ENCODE measurements at places on chromosomes 3 and 15.

DNA sequence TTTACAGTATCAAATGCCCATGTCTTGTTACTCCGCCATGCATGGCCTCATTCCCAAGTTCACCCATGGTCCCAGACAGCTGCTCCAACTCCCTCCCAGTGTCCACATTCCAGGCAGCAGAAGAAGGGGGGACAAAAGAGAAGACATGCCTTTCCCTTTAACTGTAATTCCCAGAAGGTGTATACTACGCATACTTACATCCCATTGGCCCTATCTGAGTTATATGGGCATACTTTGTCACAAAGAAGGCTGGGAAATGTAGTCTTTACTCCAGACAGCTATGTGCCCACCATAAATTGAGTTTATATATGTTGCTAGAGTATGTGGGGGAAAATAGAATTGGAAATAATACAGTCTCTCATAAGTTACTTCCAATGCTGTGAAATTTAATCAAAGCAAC lies 70.5 kb downstream of the ERC2 start:
- DNase-seq, result no peak

GRCh38 chr3:103134023-103134724 lies 699.4 kb downstream of the ZPLD1 start:
- no peak for DNase-seq

DNA sequence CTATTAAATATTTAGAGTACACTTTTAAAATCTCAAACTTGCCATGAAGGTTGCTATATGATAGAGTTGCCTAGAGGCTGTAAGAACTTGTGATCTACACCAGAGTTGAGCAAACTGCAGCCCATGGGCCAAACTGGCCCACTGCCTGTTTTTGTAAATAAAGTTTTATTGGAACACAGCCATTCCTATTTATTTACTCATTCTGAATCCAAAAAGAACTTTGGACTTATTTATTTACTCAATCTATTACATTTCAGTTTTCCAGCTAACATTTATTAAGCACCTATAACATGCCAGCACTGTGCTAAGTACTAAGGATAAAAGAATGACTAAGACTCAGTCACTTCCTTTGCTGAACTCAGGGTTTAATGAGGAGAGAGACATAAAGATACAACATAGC lies 403.6 kb downstream of the ERC2 start:
- DNase-seq, result peak; percentile 41

DNA sequence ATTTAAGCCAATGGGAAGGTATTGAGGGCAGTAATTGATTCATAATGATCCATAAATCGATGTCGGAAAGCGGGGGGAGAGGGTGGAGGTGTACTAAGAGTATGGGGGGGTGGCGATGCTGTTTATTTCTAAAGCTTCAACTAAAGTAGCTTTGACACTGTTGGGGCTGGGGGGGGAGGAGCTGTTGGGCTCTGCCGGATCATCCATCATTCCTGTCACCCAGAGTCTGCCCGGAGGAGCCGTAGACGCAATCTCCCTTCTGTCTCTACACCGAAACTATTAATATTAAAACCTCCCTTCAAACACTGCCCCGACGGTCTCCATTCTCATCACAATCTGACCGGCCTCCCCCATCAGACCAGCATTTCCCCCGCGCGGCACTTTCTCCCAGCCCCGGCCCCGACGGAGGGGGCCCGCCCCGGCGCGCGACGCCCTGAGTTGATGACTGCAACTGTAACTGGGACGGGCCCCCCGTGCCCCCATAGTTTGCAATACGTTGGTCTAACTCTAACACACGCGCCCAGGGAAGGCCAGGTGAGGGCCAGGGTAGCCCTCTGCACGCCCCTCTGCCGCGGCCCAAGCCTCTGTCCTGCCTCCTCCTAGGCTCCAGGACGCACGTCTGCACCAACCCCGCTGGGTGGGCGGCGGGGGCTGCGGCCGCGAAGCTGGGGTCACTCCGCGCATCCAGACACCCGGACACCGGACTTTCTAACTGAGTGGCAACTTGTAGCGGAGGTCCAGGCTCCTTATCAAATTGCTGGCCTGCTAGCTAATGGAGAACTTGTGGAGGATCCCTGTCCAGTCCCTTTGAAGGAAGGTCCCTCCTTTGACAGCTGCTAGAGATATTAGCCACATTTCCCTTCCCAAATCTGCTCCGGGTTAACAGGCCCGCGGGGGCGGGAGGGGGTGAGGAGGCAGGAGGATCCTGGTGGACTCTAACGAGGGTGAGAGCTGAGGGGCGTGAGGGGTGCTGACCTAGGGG lies 212.0 kb downstream of the MEIS2 start:
- DNase-seq, result no peak

DNA sequence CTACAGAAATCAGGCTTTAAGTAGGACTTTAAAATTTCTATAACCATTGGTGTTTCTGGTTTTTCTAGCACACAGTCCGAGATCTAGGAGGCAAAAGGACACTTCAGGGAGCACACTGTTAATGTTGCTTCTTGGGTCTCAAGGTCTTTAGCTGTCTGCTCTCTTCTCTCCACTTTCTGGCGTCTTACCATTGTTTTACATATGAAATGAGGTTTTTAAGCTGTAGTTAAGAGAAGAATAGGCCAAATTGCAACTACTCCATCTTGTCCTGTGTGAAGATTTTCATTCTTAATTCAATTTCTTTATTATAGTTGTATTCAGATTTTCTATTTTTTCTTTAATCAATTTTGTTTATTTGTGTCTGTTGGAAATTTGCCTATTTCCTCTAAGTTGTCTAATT lies 151.4 kb downstream of the WNT7A start:
- DNase-seq, result no peak

- DNase-seq, result peak; percentile 95
These were observed 18.1 kb downstream of the ANXA2 start for GRCh38 chr15:60379525-60380274.

GRCh38 chr3:19248143-19248542 lies 99.8 kb downstream of the KCNH8 start:
- DNase-seq, result no peak

DNA sequence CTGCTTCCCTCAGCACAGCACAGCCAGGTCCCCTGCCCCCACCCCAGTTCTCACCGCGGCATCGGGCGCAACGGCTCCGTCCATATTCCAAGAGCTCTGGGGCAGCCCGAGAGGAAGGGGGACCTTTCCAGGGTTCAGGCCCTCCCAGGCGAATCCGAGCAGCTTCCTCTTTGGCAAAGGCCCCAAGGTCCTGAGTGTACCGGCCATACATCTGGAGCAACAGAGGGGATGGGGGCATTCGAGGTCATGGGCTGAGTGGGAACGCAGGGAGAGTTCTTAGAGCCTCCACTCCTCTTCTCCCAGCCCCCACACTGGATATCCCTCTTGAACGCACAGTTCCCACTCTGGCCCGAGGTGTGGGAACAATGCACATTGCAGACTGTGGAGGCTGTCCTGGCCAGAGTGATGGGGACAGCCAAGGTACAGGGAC lies 2.5 kb downstream of the CLCN2 start:
- no peak for DNase-seq

DNA sequence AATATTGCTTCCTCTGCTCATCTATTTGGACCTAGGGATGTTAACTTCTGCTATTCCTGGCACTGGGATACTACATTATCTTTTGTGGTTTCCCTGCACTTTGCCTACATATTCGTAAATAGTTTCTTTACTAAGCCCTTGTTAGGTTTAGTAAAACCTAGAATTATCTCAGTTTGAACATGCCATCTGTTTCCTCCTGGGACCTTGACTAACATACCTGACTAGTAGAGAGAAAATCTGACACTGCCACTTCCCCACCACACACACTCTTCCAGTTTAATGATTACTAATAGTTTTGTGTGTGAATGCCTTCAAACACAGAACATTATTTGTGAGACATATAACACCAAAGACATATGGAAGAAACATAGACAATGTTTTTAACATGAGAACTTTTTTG lies 28.2 kb upstream of the SOX2 start:
- no peak for DNase-seq

DNA sequence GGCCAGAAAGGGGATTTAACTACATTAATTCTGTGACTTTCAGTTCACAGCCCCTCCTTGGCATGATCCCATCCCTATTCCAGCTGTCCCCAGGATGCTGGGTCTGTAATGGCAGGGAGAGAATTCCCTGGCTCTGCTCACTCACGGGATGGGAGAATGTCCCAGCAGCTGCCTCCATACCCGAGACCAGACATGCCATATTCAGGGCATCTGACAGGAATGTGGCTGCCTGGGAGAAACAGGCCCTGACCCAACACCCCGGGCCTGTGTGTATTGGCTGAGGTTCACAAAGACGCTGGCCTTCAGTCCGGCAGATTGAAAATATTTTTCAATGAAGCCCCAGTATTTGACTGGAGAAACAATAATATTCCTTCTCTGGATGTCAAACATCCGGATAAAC lies 83.6 kb upstream of the SMAD3 start:
- no peak for DNase-seq

- DNase-seq, result peak; percentile 53
These were observed 144.1 kb downstream of the VPS13C start for GRCh38 chr15:61916104-61916503.

DNA sequence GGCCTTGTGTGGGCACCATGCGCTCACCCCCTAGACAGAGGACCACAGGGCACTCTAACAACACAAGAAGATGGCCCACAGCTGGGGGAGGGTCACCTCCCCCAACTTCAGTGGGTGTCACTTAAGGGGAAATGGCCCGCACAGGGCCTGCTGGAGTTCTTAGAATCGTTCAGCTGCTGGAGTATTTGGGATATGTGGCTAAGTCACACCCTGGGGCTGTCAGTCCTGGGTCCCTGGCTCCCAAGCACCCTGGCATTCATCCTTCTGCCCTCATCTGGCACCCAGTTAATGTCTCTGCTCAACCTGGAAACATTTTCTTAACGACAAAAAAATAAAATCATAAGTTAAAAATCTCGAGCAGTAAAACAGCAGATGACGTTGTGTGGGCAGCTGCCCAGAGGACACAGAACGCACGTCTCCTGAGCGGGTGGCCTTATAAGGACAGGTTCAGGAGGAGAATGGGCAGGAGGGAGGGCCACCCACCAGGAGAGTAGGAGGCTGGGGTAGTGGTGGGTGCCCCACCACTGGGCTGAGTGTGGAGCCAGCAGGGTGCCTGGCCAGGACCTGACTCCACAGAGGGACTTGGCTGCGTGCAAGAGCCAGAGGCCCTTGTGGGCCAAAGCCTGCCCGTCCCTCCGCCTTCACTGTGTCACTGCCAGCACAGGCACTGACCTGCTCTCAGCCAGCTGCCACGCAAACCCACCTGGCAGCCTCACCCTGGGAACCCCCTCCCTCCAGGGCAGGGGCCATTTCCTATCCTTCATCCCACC lies 11.5 kb downstream of the KBTBD13 start:
- peak; percentile 46 for DNase-seq

GRCh38 chr3:27034255-27034654 lies 334.9 kb downstream of the NEK10 start:
- no peak for DNase-seq

DNA sequence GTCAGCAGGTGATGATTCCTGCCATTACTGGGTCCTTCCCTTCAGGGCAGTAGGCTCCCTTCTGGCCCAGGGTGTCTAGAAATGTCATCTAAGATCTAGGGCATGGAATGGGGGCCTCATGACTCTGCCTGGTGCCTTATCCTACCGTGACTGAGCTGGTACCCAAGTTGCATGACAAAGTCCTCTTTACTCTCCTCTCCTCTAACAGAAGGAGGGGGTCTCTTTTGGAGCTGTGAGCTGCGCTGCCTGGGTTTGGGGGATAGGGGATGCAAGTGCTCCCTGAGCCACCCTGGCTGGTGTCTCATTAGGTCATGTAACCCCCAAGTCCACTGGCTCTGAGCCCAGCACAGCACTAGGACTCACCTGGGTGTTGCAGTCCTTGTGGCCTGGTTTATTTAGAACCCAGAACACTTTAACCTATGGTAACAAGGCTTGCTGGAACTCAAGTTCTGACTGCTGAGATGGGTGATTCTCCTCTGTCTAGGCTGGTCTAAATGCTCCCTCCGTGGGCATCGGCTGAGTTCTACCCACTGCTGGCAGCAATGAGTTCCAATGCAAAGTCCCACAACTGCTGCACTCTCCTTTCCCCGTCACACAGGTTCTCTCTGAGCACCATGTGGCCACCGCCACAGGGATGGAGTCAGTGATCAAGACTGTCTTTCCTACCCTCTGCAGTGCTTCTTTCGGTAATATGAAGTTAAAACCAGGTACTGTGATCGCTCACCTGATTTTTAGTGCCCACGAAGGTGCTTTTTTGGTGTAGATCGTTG lies 34.0 kb downstream of the XXYLT1 start:
- no peak for DNase-seq

DNA sequence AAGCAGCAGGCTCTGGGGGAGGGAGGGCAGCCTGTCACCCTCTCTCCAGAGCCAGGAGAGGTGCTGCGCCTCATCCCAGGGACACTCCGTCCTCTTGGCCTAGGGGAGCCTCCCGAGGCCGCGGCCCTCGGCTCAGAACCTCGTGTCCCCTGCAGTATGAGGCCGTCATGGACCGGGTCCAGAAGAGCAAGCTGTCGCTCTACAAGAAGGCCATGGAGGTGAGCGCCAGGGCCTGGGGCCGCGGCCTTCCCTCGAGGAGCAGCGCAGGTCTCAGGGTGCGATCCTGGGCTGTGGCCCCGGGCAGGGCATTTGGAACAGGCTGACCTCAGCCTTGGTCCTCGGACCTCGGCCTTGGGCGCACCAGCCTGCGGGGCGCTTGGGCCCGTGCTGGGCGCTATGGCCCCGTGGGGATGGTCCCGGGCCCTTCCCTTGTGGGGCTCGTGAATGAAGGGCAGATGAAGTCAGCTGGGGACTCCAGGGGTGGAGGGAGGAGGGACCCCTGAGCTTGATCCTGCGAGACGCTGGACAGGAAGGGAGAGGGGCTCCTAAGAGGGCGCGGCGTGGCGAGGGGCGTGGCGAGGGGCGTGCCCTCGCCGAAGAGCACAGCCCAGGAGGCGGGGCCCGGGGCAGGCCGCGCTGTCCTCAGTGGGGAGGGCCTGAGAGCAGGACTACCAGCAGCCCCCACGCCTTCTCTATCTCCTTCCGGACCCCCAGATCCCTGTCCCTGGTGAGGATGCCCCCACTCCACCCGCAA lies 32.9 kb downstream of the PSTPIP1 start:
- no peak for DNase-seq

DNA sequence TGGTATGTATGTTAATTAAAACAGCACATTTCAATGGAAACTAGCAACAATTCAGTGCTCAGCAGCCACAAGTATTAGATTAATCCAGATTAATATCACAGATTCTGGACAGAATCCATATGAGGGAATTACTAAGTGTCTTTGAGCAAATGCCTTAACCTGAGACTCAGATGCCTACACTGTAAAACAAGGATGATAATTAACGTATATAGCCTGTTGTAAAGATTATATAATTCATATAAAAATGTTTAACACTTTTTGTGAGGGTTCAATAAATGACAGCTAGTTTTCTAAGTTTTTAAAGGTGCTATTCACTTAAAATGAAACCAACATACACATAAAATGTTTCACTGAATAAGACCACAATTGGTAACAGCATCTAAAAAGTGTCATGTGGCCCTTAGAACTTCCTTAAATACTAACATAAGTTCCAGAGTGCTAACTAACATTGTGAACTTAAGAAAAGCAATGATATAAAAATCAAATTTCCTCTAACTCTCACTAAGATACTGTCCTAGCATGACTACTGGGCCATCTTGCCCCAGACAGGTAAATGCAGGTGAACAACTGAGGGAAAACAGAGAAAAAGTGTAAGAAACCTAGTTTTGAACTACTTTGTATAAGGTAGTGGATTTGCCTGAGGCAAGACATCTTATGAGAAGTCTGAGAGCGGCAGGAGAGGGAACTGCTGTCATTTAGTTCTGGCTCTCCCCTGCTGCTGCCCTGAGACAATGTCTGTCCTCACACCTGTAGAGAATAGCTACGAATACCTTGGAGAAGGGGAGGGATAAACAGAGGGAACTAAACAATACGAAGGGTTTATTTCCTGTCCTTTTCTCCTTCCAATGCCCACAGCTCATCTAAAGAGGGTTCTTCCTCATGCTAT lies 151.3 kb downstream of the ADAM10 start:
- DNase-seq, result no peak

GRCh38 chr3:169970847-169971246 lies 4.2 kb downstream of the SEC62 start:
- DNase-seq, result no peak

Measured in foreskin fibroblast (primary cell).